Diencephalon (tissue), 1 donor: ENCODE measurements at places on chromosomes 2 and 18. TPM values are rescaled to one million over a fixed set of nuclear protein-coding genes. Genes with fewer than 3 reads are reported as not detected.

Gene UGT1A10
- total RNA-seq = not detected

Gene SLC11A1
- total RNA-seq = 3.5 TPM

Gene FIGN
- total RNA-seq = 40.4 TPM

Gene PRKAG3
- total RNA-seq = not detected

Gene ST8SIA5
- 7.8 TPM for total RNA-seq

Gene AKAIN1
- not detected for total RNA-seq

Gene ACADL
- 4.8 TPM for total RNA-seq

Gene CHRNG
- total RNA-seq = not detected

Gene AOX1
- total RNA-seq = 2.1 TPM

Gene GKN1
- total RNA-seq = not detected

Gene ITPRIPL1
- total RNA-seq = 1.6 TPM

Gene SULT1C2
- 0.23 TPM for total RNA-seq

Gene SULT1C4
- total RNA-seq = 15.5 TPM

Gene FSIP2
- 2.3 TPM for total RNA-seq

Gene LYG2
- not detected for total RNA-seq

Gene GRHL1
- 10.6 TPM for total RNA-seq

Gene MAL
- total RNA-seq = not detected

Gene UCN
- 0.92 TPM for total RNA-seq

Gene TMEM198
- 13.8 TPM for total RNA-seq

Gene SP100
- total RNA-seq = 5.3 TPM

Gene PAX3
- 0.69 TPM for total RNA-seq

Gene ARL4C
- total RNA-seq = 60.4 TPM

Gene DUSP11
- total RNA-seq = 28.6 TPM

Gene TXNDC2
- total RNA-seq = not detected

Gene BUB1
- total RNA-seq = 12.9 TPM

Gene STRADB
- total RNA-seq = 74.5 TPM
